ENCODE measurements at places on chromosomes 5 and 9.

DNA sequence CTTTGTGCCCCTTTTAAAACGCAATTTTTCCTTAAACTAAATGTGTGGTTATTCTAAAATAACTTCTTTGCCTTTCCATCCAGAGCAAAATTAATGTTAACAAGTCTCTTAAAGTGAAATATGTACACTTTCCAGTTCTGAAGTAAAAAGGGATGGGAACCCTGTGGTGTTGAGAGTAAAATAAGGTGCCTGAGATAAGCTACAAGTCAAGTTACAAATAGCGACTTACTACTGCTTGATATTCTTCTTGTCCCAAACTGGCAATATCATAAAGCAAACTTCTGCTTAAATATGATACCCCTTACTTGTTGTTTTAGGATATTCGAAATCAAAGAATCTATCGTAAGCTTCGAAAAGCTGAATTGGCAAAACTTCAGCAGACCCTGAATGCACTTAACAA lies 18.3 kb upstream of the F2R start:
- DNase-seq: no peak

- DNase-seq: no peak
Observed at GRCh38 chr9:127393645-127394044, 3.3 kb upstream of the SLC2A8 start.

- no peak for DNase-seq
Observed at GRCh38 chr5:83494666-83495065, 23.1 kb downstream of the VCAN start.

DNA sequence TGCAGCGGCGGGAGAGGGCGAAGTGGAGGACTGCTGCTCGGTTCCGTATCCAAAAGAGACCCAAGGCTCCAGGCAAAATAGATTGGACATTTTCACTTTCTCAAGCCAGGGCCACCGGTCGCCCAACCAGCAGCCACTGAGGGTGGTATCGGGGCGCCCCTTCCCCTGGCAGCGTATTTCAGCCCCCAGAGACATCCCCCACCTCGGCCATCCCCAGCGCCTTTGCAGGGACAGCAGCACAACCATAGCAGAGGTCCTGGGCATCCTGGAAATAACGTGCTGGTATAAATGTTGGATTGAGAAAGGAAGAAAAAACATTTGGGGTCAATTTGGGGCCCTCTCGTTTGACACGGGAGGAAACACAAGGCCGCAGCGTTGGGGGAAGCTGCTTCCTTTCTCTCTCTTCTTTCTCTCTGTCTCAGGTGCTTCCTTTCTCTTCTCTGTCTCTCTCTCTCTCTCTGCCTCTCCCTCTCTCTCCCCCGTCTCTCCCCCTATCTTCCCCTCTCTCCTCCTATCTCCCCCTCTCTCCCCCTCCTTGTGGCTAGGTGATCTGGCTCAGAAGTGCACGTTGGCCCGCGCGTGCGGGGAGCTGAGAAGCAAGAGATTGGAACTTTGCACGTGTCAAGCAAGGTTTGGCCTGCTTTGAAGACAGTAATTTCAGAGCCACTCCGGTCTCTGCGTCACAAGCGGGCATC lies 624 bp upstream of the RETREG1 start:
- DNase-seq: no peak

DNA sequence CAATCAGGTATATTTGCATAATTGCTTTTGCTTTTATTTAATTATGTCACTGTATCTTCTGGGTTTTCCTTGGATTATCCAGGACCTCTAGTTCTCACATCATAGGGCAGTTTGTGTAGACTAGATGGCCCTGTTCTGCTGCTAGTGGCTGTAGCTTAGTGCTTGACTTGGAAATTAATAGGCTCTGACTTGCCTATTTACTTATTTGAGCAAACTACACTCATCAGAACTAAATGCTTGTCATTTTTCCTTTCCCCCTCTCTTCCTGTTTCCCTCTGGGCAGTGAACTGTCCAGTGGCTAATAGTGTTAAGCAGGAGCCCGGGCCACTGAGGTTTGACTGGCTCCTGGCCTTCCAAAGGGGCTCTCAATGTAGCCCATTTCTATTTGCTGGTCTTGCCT lies 135.7 kb downstream of the MAN2A1 start:
- DNase-seq: no peak

GRCh38 chr9:103281126-103281525 lies 286.0 kb downstream of the CYLC2 start:
- DNase-seq: no peak

GRCh38 chr9:33480106-33480505 lies 6.4 kb upstream of the NOL6 start:
- no peak for DNase-seq

- no peak for DNase-seq
Observed at GRCh38 chr5:42573386-42573785, 150.1 kb downstream of the GHR start.

- DNase-seq: no peak
Observed at GRCh38 chr9:114116126-114116747, 17.1 kb upstream of the KIF12 start.

GRCh38 chr9:121902461-121903135 lies 190.5 kb downstream of the TTLL11 start:
- no peak for DNase-seq

GRCh38 chr5:73815631-73816030 lies 189.6 kb downstream of the ARHGEF28 start:
- DNase-seq: no peak

- DNase-seq: no peak
Observed at GRCh38 chr9:98317134-98317857, 61.8 kb upstream of the TBC1D2 start.

- DNase-seq: no peak
Observed at GRCh38 chr5:76104027-76104426, 20.8 kb downstream of the SV2C start.

DNA sequence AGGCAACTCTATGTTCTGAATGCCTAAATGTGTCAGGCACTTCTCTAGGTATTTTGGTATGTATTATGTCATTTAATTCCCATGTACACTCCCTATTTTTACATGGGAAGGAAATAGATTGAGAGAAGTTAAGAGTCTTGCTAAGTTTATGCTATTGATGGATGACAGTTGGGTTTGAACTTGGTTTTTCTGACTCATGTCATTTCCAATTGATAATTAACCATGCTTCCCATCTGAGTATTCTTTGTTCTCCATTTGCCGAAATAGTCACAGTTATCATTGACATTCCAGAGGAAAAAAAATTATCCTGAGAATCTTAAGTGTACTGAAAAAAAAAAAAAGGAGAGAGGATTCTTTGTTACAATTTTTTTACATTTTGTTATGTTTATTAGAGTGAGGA lies 23.1 kb upstream of the DMRTA1 start:
- DNase-seq: no peak

Data from stimulated activated CD8-positive, alpha-beta memory T cell treated with anti-CD3 and anti-CD28 coated beads, Interleukin-15, amount 100 ng/mL, for 48 hours (primary cell).